Progenitor cell of endocrine pancreas (in vitro differentiated cells): ENCODE measurements at places on chromosomes 2 and 18.

DNA sequence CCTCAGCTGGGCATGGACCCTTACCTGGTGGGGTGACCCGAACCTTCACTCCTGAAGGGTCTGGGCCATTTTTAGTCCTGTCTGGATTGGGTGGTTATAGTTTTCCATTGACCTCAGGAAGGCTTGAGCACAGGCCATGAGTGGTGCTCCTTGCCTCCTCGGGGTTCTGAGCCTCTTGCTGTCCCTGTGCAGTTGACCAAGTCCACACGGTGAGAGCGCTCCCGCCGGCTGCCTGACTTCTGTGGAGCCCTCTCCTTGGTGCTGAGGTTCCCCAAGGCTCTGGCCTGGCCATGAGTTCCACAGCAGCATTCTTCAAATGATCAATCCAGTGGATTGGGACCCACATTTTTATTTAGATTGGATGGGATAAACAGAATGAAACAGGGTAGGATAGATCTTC, 159.5 kb downstream of the SEPTIN10 start:
- no peak for DNase-seq

- DNase-seq: peak; percentile 47
Measured at GRCh38 chr2:129936334-129936934, 43.0 kb upstream of the RAB6C start.

- no peak for DNase-seq
Measured at GRCh38 chr2:84889332-84889731, 8.4 kb upstream of the TRABD2A start.

DNA sequence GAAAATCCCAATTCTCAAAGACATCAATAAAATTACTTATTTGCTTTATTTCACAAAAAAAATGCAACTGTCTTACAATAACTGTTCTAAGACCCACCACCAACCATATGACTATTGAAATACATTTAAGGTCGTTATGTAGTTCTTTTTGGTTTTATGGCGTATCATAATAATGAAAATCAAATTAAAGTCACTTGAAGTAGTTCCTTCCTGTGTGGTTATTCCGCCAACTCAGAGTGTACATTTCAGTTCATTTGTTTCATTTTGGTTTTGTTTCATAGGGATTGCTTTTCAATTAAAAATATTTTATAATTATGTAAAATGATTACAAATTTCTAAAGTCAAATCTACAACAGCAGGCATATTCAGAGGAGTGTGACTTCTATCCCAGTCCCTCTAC, 45.9 kb upstream of the AAK1 start:
- DNase-seq: no peak

GRCh38 chr18:57841568-57841967, 38.5 kb upstream of the ATP8B1 start:
- DNase-seq: no peak

DNA sequence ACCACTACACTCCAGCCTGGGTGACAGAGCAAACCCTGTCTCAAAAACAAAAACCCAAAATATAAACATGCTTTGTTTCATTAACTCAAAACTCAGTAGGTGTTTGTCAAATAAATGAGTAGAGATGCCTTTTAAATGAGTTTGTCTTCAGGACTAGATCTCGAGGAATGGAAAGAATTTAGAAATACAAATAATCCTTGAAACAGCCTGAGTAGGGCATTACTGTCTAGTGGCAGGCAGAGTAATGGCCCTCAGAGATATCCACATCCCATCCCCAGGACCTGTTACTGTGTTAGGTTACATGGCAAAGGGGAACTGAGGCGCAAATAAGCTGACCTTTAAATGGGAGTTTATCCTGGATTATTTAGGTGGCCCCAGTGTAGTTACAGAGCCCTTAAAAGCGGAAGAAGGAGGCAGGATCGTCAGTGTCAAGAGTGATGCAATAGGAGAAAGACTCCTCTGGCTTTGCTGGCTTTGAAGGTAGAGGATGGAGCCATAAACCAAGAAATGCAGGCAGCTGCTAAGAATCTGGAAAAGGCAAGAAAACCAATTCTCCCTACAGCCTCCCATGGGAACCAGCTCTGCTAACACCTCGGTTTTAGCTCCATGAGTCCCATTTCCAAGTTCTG, 63.0 kb downstream of the CABLES1 start:
- DNase-seq: no peak

DNA sequence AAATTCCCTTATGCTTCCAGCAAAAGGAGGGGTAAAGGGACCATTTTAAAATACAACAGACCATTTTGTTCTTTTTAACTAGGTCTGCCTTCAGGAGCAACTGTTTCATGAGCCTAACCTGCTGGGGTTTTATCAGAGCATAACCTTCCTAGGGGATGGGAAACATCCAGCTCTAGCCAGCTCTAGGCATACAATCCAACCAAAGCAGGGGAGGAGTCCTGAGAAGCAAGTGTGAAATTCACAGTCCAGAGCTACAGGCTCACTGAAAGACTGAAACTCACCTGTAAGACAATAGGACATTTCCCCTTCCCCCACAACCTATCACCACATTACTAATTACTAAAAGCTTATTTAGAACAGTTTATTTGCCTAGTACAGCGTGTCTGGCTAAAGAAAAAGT, 1296.6 kb upstream of the DDX18 start:
- DNase-seq: no peak

DNA sequence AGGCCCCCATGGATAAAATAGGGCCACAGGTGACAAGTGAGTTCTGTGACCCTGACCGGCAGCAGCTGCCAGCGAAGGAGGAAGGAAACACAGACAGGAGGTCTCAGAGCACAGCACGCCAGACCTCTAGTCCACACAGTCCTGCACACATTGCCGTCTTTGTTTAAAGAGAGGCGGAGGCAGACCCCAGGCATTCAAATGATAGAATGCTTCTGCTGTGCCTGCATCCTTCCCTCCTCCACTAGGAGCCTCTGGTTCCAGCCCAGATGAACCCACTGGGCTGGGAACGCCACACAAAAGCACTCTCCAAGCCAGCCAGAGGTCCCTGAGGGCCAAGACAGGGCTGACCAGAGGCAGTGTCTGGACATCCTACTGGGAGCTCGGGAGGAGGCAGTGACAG, 118.7 kb downstream of the KLHL29 start:
- no peak for DNase-seq

DNA sequence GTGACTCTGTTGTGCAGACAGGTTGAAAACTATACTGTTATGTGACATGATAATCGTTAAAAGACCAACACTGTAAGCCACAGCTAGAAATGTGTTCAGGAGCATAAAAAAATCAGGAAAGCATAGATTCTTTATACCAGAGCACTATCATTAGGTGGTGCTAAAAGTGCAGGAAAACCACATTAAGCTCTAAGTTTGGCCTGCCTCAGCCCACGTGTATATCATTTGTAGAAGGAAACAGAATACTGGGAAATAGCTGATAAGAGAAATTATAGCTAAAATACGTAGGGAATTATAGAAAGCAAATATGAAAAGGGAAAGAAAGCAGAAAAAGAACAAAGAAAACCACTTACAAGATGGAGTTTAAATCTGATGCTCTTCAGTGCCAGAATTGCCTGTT, 26.5 kb upstream of the C2orf74 start:
- no peak for DNase-seq

GRCh38 chr2:56613920-56614319, 430.1 kb downstream of the CCDC85A start:
- DNase-seq: no peak

- no peak for DNase-seq
Measured at GRCh38 chr2:27162151-27163121, 13.6 kb downstream of the TCF23 start.

DNA sequence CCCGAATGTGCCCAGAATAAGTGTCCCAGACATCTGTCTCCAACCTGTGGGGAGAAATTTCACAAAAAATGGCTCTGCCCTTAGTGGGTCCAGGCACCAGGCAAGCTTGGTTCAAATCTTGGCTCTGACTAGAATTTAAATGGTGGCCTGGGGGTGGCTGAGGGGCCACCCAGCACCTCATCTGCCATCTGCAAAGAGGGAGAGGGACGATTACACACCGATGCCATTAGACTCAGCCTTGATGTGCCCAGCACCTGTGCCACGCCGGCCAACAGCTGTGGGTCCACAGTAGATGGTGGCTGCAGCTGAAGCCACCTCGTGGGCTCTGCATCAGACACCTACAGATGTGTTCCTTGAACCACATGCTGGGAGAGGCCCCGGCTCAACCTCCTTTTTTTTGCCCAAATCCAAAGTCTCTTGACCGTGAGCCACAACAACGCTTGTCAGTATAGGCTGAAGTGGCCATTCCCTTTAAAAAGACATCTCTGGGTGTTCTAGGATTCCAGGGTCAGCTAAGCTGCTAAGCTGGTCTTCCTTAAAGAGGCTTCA, 222.0 kb upstream of the RAB6C start:
- no peak for DNase-seq

DNA sequence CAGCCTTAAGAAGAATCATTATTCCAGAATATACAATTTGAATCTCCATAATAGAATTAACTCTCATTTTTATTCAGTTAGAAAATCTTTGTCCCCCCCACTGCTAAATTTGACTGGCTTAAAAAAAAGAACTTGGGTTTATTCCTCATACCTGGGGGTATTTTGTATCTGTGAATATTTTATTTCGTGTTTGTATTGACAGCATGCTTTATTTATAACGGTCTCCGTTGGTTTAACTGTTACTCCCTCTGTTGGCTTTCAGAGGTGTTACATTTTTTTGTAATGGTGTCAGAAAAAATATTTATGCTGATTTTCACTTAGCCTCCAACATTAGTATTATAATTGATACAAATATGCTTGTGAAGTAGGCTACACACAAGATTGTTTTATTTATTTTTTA, 109.1 kb downstream of the HAUS1 start:
- no peak for DNase-seq

DNA sequence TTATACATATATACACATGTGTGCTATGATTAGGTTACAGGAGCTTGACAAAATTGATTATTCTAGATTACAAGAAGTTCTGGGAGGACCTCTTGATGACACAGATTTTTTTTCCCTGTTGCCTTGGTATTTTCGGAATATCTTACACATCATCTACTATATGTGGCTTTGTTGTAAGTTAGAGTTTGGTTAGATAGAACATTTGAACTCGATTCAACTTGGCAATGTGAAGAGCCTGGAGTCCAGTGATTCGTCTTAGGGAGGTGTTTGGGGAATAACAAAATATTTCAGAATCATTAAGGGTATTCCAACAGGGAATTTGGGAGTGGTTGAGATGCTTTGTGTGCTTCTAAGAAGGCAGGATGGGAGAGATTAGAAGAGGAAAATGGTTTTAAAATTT, 39.3 kb upstream of the EFEMP1 start:
- no peak for DNase-seq
